NCI-H446 (cell line): ENCODE measurements at places on chromosomes 7 and 10.

GRCh38 chr10:49410365-49411074 is 14.6 kb upstream of the DRGX start:
- no peak for DNase-seq

- DNase-seq, result no peak
Measured at GRCh38 chr7:118734541-118734940, 510.0 kb downstream of the ANKRD7 start.

DNA sequence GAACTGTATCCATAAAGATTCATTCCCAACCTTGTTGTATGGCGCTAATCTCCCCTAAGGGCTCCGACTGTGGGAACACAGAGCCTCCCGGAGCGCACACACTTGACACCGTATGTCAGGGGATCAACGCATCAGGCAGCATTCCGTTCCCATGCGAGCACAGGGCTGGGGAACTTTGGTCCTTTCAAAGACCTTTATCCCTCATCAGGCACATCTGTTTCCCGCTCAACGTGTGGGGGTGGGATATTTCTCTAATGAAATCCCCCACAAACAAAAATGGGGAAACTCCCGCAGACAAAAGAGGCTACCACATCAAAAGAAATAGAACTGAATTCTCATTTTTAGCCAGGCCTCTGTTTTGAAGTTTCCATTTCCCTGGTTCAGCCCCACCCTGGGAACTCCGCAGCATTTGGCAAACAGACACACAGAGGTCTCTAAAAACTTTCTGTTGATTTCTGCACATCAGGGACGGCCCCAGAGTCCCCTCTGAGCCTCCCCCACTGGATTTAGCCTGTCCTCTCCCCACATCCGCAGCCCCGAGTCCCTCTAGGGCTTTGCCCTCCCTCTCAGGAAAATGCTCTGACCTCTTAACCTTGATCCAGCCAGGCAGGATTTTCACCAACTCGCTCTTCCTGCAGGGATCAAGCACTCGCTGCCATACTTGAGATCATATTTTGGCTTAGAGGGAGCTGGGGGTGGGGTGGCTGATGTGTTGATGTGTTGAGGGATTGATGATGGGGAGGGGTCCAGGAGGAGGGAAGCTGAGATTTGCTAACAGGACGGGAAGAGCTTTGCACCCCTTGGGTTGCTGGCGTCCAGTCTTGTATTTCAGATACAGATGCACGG is 6.6 kb downstream of the CPA5 start:
- DNase-seq, result no peak

GRCh38 chr10:89269433-89270152 is 18.0 kb upstream of the LIPA start:
- DNase-seq, result no peak

DNA sequence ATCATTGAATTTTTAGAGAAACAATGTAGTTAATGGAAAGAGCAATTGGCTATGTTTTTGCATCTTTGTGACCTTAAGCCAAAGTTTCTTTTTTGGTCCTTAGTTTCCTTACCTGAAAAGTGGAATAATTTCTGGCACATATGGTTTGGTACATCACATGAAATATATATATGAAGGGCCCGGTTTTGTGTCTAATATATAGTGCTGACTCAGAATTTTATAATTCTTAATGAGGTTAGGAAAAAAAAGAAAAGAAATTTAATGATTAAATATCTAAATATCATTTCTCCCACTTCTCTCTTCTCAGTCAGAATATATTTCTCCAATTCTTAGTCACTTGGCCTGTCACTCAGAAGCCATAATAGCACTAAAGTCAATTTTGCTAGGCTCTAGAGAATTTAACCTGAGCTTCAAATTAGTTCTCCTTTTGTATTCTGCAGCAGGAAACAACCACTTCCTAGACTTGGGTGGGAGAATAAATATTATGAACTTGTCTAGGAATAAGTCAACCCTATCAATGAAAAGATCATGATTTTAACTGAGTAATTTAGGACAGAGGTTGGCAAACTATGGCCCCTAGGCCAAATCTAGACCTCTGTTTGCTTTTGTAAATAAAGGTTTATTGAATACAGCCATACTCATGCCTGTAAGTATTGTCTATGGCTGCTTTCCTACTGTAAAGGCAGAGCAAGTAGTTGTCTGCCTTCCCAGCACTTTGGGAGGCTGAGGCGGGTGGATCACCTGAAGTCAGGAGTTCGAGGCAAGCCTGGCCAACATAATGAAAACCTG is 34.6 kb downstream of the PPP1R9A start:
- DNase-seq, result no peak

DNA sequence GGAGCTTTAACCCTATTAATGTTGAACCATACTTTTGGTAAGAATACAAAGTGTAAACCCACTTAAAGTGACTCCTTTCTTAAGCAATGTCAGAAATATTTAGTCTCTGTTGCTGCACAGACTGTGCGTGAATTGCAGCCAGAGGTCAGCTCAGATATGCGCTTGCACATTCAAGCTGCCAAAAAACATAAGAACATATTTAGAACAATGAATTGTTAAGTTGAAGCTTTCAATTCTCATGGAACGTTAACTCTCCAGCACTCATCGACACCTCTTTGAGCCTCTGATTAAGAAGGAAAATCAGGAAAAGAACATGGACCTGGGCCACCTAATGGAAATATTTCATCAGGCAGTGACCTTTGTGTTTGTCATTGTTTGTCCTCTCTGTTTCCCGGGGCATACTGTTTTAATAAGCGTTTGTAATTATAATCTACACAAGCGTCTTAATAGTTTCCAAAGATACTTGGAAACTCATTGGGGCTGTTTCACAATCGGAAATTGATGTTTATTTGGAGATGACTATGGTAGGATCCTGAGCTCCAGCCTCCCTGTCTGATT is 193.0 kb upstream of the CELF2 start:
- no peak for DNase-seq
